ENCODE measurements at places on chromosomes 2 and 18. TPM values are rescaled to one million over a fixed set of nuclear protein-coding genes. Genes with fewer than 3 reads are reported as not detected.

DNA sequence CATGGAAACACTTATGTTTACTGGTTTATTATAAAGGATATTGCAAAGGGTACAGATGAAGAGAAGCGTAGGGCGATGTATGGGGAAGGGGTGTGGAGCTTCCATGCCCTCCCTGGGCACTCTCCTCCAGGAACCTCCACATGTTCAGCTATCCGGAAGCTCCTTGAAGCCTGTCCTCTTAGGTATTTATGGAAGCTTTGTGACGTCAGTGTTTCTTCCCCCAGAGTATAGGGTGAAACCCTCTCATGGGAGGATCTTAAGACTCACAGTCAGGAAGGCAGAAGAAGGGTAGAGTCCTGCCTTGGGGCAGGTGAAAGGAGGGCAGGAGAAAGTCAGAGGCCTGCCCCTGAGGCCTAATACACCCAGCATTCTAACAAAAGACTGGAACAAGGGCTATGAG is 61.3 kb upstream of the CREB1 start:
- no peaks in the 10 kb centered on the region for H3K27me3 ChIP-seq
- H3K4me3 ChIP-seq, result no peak overlapping the region
- H3K36me3 ChIP-seq, result no peaks in the 10 kb centered on the region
- no peaks in the 10 kb centered on the region for H3K4me1 ChIP-seq

DNA sequence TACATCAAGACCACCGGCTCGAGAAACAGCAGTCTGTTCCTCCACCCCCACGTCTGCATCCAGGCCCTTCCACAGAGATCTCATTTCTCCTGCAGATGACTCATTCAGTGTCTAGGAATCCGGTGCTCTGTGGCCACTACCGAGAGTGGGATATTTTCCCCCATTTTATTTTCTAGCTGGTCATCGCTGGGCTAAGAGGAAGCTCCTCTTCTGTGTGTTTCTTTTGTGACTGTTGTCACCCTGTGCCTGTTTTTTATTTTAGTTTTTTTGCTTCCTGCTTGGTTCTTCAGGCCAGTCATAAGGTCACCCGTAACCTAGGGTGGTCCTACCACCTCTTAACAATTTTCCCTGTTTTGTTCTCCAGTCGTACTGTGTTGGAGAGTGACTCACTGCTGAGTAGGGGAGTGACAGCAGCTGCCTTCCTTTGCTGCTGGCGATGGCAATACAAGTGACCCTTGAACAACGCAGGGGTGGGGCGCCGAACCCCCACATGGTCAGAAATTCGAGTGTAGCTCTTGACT is 6.7 kb downstream of the RAMP1 start:
- H3K4me3 ChIP-seq, result no peak overlapping the region
- H3K4me1 ChIP-seq, result peaks cover 2% of the 10 kb centered on the region
- DNase-seq, result no peak
- H3K36me3 ChIP-seq, result no peaks in the 10 kb centered on the region
- peak overlapping the region; percentile 90 for H3K27ac ChIP-seq

- no peaks in the 10 kb centered on the region for H3K4me1 ChIP-seq
- H3K36me3 ChIP-seq, result no peaks in the 10 kb centered on the region
- no peak overlapping the region for H3K4me3 ChIP-seq
- no peaks in the 10 kb centered on the region for H3K27me3 ChIP-seq
These were observed 174.0 kb downstream of the TGIF1 start for GRCh38 chr18:3623769-3624545.

DNA sequence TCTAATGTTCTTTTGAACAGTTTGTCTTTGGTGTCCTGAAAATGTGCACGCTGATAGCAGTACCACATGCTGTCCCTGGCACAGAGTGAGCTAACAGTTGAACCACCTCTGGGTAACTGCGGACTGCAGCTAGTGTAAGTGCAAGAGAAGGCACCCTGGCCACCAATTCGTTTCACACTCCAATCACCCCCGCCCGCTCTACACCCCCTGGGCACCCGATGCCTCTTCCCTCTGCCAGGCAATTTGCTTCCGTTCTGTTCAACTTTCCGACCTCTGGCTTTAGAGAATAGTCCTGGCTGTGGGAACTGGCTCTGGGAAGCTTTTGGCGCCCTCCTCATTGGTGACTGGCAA is 1.4 kb downstream of the DOCK10 start:
- H3K27me3 ChIP-seq, result no peaks in the 10 kb centered on the region
- peak; percentile 42 for DNase-seq
- no peaks in the 10 kb centered on the region for H3K4me1 ChIP-seq
- peak overlapping the region; percentile 12 for H3K4me3 ChIP-seq
- H3K27ac ChIP-seq, result no peak overlapping the region
- H3K36me3 ChIP-seq, result no peaks in the 10 kb centered on the region

DNA sequence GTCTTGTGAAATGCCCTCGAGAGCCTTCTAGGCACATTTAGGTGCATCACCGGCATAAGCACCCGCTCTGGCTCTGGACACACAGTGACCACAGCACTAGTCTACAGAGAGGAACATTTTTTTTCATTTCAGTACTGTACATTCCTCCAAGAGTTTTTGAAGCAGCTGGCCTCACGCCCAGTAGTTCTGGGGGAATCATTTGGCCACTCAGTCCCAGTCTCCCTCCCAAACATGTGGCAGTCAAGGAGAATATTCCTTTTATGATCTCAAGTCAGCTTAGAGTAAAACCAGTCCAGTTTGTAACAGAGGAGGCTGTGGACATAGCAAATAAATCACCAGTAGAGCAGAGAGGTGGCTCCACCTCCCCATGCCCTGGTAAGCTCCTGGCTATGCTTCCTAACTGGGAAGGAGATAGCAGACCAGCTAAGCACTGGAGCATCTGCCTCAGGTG is 48.1 kb downstream of the KCNE4 start:
- H3K4me3 ChIP-seq, result no peak overlapping the region
- H3K4me1 ChIP-seq, result no peaks in the 10 kb centered on the region
- peak; percentile 84 for DNase-seq
- H3K36me3 ChIP-seq, result no peaks in the 10 kb centered on the region

DNA sequence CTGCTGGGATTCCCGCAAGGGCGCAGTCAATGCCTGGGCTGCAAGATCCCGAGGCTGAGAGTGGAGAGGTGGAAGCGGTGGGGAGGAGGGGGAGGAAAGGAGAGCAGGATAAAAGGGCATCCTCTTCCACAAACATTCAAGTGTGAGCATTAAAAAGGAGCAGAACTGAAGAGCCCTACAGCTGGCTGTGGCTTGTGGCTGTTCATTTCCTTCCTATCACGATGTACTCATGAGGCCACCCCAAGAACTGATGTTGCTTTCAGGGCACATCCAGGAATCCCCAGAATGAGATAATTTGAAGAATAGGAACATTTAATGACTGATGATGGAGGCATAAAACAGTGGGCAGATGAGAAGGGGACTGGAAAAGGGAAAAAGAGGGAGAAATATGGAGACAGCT is 230.8 kb upstream of the SMIM21 start:
- no peak overlapping the region for H3K27ac ChIP-seq
- H3K27me3 ChIP-seq, result no peaks in the 10 kb centered on the region
- H3K4me3 ChIP-seq, result no peak overlapping the region
- no peaks in the 10 kb centered on the region for H3K4me1 ChIP-seq
- H3K36me3 ChIP-seq, result no peaks in the 10 kb centered on the region
- no peak for DNase-seq

DNA sequence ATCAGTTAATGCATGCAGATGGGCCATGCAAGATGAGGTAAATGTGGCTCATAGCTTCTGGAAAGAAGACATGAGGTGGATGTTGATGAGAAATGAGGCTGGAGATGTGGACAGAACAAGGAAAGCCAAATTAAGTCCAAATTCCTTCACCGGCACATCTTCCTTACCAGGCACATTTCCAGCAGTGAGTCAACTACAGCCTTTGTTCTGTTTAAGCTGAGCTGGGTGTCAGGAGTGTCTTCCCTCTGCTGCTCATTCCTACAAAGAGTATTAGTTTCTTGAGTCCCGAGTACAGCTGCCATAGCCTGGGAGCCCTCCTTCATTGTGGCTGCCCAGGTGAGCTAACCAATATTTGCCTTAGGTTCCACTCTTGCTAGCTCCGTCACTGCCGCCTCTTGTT is 945.0 kb downstream of the SLC4A3 start:
- peaks cover 2% of the 10 kb centered on the region for H3K4me1 ChIP-seq
- no peak overlapping the region for H3K27ac ChIP-seq
- DNase-seq, result no peak
- H3K27me3 ChIP-seq, result no peaks in the 10 kb centered on the region

GRCh38 chr2:144505245-144505831 is 14.6 kb downstream of the ZEB2 start:
- no peak for DNase-seq
- H3K4me3 ChIP-seq, result no peak overlapping the region
- peak overlapping the region; percentile 22 for H3K27ac ChIP-seq
- H3K4me1 ChIP-seq, result peaks cover 11% of the 10 kb centered on the region
- no peaks in the 10 kb centered on the region for H3K27me3 ChIP-seq
- no peaks in the 10 kb centered on the region for H3K36me3 ChIP-seq

DNA sequence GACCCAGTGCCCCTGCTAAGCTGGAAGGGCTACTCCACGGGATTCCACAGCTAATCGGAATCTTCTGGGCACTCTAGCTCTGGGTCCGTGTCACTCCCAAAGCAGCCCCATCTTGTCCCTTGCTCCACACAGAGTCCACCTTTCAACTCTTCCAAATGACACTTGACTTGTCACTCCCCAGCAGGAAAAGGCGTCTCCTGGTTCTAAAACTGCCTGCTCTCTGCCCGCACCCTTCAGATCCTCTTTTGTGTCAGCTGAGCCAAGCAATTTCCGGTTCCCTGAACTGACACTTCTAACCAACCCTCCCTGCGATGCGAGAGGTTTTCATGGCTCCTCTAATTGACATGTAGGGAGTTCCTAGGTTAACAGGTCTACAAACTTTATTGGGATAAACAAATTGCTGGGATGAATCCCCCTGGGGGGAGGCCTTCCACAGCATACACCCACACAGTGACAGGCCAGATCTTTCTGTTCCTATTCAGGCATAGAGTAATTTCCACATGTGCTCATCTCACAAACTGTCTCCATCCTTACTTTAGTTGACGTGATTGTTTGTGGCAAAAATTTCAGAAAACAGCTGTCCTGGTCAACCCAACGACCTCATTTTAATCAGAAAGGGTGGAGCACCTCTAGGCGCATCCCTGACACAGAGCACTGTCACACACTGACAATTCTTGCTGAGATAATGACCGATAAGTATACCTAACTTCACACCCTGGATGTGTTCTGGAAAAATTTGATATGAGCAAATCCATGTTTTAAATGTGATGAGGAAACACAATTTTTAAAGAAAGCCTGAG is 104.9 kb downstream of the RBMS1 start:
- peak; percentile 71 for DNase-seq
- no peaks in the 10 kb centered on the region for H3K27me3 ChIP-seq
- H3K4me3 ChIP-seq, result no peak overlapping the region
- peaks cover 7% of the 10 kb centered on the region for H3K4me1 ChIP-seq

DNA sequence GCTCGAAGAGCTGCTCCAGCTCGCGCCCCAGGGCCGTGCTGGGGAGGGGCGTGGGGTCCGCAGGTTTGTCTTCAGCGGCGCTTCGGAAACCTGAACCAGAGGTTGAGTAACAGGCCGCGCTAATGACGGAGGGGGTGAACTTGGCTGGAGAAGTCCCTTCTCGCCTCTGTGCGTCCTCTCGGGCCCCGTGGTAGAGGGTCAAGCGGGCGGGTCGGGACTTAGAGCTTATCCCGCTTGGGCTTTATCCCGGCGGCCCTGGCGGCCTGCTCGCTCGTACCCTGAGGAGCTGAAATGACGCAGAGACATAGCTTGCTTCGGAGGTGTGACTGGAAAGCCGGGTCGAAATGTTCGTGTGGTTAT is 479 bp downstream of the RNMT start:
- no peaks in the 10 kb centered on the region for H3K4me1 ChIP-seq
- peak; percentile 79 for DNase-seq
- no peaks in the 10 kb centered on the region for H3K36me3 ChIP-seq
- H3K27me3 ChIP-seq, result no peaks in the 10 kb centered on the region

DNA sequence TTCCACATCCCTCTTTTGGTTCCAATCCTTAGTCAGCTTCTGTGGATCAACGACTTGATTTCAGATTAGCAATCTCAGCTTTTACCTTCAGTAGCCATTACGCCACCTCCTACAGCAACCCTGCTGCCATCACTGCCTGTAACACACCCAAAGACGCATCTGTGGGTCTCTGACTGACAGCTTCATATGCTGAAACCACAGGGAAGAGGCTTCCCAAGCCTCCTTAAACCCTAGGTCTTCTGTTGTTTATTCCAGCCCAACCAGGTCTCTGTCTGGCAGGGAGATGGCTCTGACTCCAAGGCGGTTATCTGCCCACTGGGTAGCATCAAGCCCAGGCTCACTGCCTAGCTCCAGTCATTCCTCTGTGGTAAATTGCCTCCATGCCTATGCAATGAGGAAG is 28.6 kb upstream of the TRIB2 start:
- no peak for DNase-seq
- H3K4me1 ChIP-seq, result no peaks in the 10 kb centered on the region
- H3K36me3 ChIP-seq, result no peaks in the 10 kb centered on the region
- H3K27ac ChIP-seq, result no peak overlapping the region
- H3K4me3 ChIP-seq, result no peak overlapping the region

GRCh38 chr2:228681426-228681825 is 499.9 kb upstream of the SPHKAP start:
- no peaks in the 10 kb centered on the region for H3K27me3 ChIP-seq
- DNase-seq, result no peak
- peaks cover 2% of the 10 kb centered on the region for H3K4me1 ChIP-seq
- no peaks in the 10 kb centered on the region for H3K36me3 ChIP-seq
- H3K4me3 ChIP-seq, result no peak overlapping the region

Gene TMEM182
- 4.5 TPM for total RNA-seq

Gene SNTG2
- total RNA-seq, result 4.5 TPM

Gene OTX1
- total RNA-seq, result not detected

Gene CYP20A1
- total RNA-seq, result 28.8 TPM

Gene RAB31
- total RNA-seq, result 107 TPM

Gene PTPRN
- total RNA-seq, result not detected

Gene LIMS1
- 100 TPM for total RNA-seq

Measured in aorta (tissue), 5 donors.